ENCODE measurements at places on chromosomes 12 and 14. TPM values are rescaled to one million over a fixed set of nuclear protein-coding genes. Genes with fewer than 3 reads are reported as not detected.

DNA sequence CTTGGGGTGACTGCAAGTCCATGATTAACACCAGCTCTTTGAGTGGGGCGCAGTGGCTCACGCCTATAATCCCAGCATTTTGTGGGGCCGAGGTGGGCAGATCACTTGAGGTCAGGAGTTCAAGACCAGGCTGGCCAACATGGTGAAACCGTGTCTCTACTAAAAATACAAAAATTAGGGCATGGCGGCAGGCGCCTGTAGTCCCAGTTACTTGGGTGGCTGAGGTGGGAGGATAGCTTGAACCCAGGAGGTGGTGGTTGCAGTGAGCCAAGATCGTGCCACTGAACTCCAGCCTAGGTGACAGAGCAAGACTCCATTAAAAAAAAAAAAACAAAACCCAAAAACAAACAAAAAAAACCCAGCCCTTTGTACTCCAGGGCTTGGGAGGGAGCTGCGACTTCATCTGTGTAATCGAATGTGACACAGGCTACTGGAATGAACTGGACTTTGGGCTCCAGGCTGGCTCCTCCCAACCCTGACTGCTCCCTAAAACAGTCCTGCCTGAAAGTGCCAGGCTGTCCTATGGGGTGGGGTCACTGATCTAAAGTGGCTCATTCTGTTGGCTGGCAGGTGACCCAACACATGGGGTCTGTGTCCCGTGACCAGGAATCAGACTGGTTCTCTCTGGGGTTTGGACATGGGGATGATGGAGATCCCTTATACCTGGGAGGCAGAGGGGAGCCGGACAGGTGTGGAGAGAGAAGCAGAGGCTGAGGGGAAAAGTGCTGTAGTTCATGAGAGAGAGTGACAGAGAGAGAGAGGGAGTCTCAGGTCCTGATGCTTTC, 9.3 kb upstream of the C12orf43 start:
- no peak for DNase-seq
- no peaks in the 10 kb centered on the region for H3K4me1 ChIP-seq
- H3K4me3 ChIP-seq, result no peak overlapping the region
- H3K36me3 ChIP-seq, result peaks cover 30% of the 10 kb centered on the region

- DNase-seq, result no peak
- no peaks in the 10 kb centered on the region for H3K27me3 ChIP-seq
- no peaks in the 10 kb centered on the region for H3K36me3 ChIP-seq
- H3K4me3 ChIP-seq, result no peak overlapping the region
These were observed 60.5 kb upstream of the KIF21A start for GRCh38 chr12:39503439-39503838.

DNA sequence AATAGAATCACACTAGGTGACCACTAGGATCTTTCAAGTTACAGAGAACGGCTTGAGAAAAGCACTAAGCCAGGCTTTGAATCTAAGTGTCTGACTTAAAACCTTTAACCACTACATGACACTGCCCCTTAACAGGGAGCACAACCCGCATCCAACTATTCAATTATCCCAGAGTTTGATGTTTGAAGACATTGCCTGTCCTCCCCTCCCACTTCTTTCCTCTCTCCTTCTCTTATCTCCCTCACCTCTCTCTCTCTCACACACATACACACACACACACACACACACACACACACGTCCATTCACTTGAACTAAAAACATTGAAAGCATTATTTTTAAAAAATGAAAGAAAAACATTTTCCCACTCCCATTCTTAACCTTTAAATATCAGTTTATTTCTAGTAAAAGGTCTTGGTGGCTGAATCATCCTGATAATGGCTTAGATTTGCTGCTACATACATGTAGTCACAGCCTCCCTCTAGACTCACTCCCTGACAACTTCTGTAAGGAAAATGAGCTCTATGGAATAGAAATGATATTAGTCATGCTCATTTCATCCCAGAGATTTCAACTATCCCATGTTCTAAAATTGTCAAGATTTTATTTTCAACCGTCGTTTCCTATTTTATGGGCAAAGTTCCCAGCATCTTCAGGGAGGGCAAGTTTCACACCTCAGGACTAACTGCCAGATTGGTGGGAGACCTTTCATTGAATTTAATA, 53.5 kb upstream of the RAP1B start:
- H3K4me1 ChIP-seq, result no peaks in the 10 kb centered on the region
- no peak overlapping the region for H3K27ac ChIP-seq
- no peak for DNase-seq
- H3K36me3 ChIP-seq, result no peaks in the 10 kb centered on the region

GRCh38 chr14:101813171-101813759, 51.8 kb downstream of the PPP2R5C start:
- H3K4me3 ChIP-seq, result peak overlapping the region; percentile 67
- no peak for DNase-seq
- H3K36me3 ChIP-seq, result no peaks in the 10 kb centered on the region
- H3K27me3 ChIP-seq, result no peaks in the 10 kb centered on the region
- H3K27ac ChIP-seq, result peak overlapping the region; percentile 98

- H3K4me1 ChIP-seq, result no peaks in the 10 kb centered on the region
- H3K27me3 ChIP-seq, result no peaks in the 10 kb centered on the region
- H3K27ac ChIP-seq, result no peak overlapping the region
- H3K36me3 ChIP-seq, result no peaks in the 10 kb centered on the region
- no peak for DNase-seq
These were observed 75.9 kb upstream of the ATF7IP start for GRCh38 chr12:14289601-14290000.

- no peaks in the 10 kb centered on the region for H3K27me3 ChIP-seq
- no peak overlapping the region for H3K4me3 ChIP-seq
- H3K27ac ChIP-seq, result no peak overlapping the region
- no peaks in the 10 kb centered on the region for H3K36me3 ChIP-seq
These were observed 536.8 kb downstream of the MED13L start for GRCh38 chr12:115740586-115741155.

DNA sequence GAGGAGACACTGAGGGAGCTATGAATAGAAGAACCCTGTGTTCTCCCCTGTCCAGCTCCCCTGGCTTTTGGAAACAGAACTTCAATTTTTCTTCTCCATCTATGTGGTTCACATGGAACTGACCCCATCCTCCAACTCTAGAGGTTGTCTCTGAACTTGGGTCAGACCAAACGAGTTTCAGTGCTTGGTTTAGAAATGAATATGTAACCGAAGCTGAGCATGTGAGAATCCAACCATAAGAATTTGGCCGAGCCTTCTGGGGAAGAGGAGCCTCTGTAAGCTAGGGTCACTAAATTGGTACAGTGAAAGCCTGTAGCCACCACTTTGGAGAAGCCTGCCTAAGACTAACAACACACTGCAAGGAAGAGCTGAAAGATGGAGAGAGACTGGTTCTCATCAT, 464.4 kb downstream of the ZFP36L1 start:
- H3K27ac ChIP-seq, result no peak overlapping the region
- no peak for DNase-seq
- H3K27me3 ChIP-seq, result no peaks in the 10 kb centered on the region
- no peak overlapping the region for H3K4me3 ChIP-seq
- no peaks in the 10 kb centered on the region for H3K36me3 ChIP-seq

- H3K27ac ChIP-seq, result no peak overlapping the region
- H3K36me3 ChIP-seq, result no peaks in the 10 kb centered on the region
- DNase-seq, result no peak
- no peaks in the 10 kb centered on the region for H3K4me1 ChIP-seq
These were observed 172.2 kb downstream of the FLRT2 start for GRCh38 chr14:85702191-85702590.

GRCh38 chr12:14878488-14878887, 7.2 kb downstream of the MGP start:
- H3K4me1 ChIP-seq, result peaks cover 7% of the 10 kb centered on the region
- H3K4me3 ChIP-seq, result no peak overlapping the region
- no peaks in the 10 kb centered on the region for H3K27me3 ChIP-seq
- H3K27ac ChIP-seq, result no peak overlapping the region
- DNase-seq, result no peak

VPS33A gene
- 42.6 TPM for total RNA-seq

NT5DC3 gene
- total RNA-seq, result 6.8 TPM

PROX2 gene
- total RNA-seq, result not detected

MAP3K12 gene
- 25.0 TPM for total RNA-seq

KRT6C gene
- total RNA-seq, result not detected

KRT83 gene
- not detected for total RNA-seq

Measured in CD4-positive, alpha-beta memory T cell (primary cell).